ENCODE measurements at places on chromosomes 6 and 20.

DNA sequence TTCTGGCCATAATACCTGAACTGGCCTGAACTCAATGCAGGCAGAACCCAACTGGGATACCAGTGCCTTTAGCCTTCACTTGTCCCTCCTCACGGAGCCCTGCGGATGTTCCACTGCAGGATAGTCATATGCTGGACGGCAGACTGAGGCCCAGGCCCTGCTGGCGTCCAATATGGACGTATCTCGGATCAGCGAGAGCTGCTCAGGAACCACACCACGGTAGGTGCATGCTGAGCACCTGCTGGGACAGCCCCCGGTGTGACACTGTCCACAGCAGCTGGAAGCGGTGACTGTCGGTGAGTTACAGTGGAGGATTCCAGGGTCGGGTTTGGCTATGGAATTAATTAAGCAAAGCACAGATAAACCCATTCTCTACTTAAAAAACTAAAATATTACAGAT lies 48.7 kb downstream of the PSMG4 start:
- no peak for DNase-seq

DNA sequence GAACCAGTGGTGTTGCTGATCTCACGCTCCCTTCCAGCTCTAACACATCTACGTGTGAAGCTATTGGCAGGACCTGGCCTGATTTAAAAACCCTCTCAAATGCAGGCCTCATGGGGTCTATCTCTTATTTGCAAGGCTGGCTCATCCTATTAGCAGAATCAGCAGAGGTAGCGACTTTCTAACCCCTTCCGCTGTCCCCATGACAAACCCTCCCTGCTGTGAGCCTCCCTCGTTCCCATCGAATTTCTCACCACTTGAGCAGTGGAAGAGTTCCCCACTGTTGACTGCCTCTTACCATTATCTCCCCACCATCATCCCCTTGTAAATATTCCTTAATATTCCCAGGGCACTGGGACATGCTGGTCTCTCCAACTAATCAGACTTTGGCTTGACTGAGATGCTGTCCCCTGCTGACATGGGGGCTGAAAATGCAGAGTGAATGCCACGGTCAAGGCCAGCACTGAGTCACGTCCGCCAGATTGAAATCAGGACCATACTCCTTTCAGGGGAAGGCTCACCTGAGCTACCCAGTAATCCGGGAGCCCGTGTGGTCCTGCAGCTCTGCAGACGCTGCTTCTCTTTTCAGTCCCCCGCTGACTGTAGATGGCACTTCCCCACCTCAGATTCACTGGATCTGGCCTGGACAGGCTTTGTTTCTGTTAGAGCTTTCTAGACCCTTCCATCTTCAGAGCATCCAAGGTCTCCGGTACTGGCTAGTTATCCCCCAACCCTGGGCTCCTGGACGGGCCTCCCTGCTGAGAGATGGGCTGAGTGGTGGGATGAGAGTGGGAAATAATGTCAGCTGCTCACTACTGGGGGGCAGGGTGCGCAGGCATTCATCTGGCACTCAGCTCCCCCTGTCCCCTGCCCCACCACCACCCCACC lies 23.1 kb downstream of the AAR2 start:
- no peak for DNase-seq

DNA sequence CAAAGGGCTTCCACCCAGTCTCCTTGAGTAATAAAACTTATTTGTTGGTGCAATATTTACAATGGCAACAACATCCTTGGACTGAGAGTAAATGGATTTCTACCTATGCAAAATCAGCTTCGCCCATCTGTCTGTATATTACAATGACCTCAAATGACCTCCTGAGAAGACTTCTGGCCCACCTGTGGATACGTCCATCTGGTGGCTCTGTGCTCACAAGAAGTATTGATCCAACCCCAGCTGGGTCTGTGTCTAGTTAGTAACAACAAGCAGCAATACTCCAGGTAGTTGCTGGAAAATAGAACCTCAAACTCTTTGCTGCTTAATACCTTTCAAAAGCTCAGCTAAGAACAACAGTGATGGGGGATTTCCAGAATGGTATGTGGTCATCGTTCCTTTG lies 34.7 kb upstream of the GSTA4 start:
- DNase-seq = no peak

- DNase-seq = no peak
Measured at GRCh38 chr6:17552861-17553260, 47.2 kb upstream of the FAM8A1 start.

DNA sequence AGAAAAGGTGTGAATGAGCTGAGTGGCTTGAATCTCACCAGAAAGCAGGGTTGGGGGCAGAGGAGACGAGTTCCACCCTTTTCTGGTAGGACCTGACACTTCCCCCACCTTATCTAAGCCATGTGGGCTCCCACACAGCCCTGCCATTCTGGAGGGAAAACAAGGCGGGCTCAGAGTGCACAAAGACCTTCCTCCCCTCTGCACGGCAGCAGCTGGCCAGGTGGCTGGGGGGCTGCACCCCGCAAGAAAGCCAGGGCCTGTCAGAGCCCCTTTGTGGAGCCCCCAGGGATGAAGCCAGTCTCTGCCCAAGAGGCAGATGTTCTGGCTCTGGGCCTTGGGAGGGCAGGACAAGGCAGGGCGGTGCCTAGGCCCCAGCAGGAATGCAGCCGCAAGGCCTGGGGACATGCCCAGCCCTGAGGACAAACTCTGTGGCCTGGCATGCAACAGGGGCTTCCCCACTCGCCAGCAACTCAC lies 48.4 kb upstream of the DSN1 start:
- no peak for DNase-seq

GRCh38 chr6:22042706-22043105 lies 254.1 kb downstream of the PRL start:
- DNase-seq = no peak

- DNase-seq = no peak
Measured at GRCh38 chr20:46651091-46651962, at the start of gene SLC13A3. SLC13A3 (minus strand) TSS chr20:46651459; CDS start chr20:46651421, 38 bp downstream.

- no peak for DNase-seq
Measured at GRCh38 chr6:159772196-159772595, 10.4 kb downstream of the ACAT2 start.

DNA sequence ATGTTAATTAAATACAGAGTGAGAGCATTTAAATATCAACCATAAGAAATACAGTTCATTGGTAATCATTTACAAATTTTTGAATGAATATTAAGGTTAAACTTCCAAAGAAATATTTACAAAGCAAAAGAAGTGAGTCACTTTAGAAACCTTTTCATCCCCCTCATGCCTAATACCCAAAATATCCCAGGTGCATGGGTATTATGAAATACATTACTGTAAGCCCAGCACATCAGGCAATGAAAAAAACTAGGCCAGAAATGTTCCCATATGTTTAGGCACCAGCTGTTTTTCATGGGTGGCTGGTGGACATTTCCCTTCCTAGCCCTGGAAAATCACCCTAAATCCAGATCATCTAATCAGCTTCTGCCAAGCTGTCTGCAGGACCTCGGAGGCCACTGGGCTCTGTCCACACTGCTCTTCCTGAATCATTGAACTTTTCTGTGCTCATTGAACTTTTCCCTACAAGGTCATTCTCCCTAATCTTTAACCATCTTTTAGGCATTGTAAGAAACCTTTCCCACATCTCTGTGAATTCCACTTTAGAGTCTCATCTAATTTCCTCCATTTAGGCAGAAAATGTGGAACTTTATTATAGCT lies 145.3 kb upstream of the STXBP5 start:
- DNase-seq = no peak

GRCh38 chr6:157388924-157389323 lies 7.9 kb downstream of the ZDHHC14 start:
- DNase-seq = no peak

- DNase-seq = no peak
Measured at GRCh38 chr6:82385961-82386360, 22.3 kb downstream of the TPBG start.

- no peak for DNase-seq
Measured at GRCh38 chr6:66849843-66850242, 1142.8 kb upstream of the EYS start.

- DNase-seq = no peak
Measured at GRCh38 chr6:31870385-31870921, 7.8 kb upstream of the NEU1 start.

GRCh38 chr20:35871259-35871771 lies 83.0 kb downstream of the SCAND1 start:
- no peak for DNase-seq

Measured in right atrium auricular region (tissue), 2 donors.